ENCODE measurements at places on chromosomes 7 and 10.
A peak's percentile ranks its signal among the peaks of the same experiment; 100 is the strongest.

DNA sequence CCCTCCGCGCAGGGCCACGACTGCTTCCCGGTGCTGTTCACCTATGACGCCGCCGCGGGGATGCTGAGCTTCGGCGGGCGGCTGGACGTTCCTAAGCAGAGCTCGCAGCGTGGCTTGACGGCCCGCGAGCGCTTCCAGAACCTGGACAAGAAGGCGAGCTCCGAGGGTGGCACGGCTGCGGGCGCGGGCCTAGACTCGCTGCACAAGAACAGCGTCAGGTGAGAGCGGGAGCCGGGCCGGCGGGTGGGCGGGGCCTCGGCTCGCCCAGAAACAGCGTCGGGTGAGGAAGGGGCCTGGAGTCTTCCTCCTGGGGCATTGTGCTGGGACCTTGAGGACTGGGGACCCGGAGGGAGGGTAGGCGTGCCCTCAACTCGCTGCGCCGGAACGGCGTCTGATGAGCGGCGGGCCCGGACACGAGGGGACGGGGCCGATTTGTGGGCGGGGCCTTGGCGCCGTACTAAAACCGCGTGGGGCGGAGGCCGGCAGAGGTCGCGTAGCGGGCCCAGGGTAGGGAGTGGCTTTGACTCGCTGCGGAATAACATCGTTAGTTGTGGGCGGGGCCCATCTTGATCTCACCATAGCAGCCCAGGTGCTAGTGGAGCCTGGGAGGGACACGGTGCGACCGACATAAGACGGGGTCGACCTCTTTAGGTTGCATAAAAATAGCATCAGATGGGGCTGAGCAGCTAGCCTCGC, 15.6 kb downstream of the PDAP1 start:
- DNase-seq: peak; percentile 56

DNA sequence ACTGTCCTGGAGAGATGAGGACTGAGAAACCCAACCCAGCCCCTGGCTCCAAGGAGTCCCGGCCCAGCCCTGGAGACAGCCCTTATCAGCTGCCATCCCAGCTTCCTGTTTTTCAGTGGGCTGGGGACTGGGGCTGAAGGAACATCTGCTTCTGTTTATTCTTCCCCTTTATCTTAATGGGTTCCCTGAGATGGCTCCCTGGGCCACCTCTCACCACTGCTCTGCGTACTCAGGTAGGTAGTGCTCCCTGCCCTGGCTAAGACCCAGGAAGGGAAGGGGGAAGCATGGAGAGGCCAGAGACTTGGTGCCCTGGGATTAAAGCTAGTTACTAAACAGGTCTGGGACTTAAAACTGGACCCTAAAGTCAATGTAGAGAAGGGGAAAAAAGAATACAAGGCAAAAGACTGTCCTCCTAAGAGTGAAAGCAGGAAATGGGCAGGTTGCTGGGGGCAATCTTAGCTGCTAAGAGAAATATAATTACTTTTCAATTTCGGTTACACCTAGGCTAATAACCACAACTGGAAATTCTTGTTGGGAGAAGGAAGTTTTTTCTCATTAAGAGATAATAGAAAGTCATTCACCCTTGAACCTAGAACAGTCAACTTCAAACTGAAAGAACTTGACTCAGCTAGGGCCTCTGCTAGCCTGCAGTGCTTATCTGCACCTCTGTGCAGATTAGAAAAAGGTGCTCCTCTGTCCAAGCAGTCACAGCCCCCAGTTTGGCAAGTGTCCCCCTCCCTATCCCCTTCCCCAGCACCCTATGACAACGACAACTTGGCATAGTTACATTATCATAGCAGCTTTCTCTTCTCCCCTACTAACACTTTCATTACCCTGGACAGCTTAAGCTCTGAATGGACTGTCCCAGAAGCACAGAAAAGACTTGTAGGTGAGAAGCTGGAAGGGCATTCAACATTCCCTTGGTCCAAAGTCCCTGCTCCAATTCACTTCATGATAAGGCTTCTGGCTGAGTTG, 65.6 kb upstream of the KDM7A start:
- DNase-seq: no peak

GRCh38 chr7:38630720-38631673, at the start of gene AMPH:
TSS of gene AMPH (minus strand) at chr7:38631373. CDS start at chr7:38631351, 22 bp downstream.
- peak; percentile 68 for DNase-seq

DNA sequence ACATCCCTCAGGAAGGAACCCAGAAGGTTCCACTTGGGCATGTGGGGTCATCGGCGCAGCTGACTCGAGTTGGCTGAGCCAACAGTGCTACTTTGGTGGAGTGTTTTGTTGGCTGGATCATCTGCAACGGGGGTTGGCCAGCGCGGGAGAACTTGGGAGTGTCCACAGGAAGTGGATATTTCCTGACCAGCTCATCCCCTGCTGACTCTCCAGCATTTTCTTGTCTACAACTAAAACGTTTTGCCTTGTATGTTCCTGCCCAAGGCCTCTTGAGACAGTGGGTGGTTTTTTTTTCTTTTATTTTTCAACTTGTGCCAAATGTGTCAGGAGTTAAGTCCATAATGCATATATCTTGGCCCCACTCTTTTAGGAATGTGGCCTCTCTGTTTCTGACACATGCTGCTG, 208.6 kb downstream of the ZNF365 start:
- peak; percentile 99 for DNase-seq

Data from cardiac fibroblast (primary cell).